ENCODE measurements at places on chromosomes 2 and 18. TPM values are rescaled to one million over a fixed set of nuclear protein-coding genes. Genes with fewer than 3 reads are reported as not detected.

Gene CNOT9
- 36.7 TPM for total RNA-seq

- H3K4me3 ChIP-seq = no peak overlapping the region
- H3K4me1 ChIP-seq = no peaks in the 10 kb centered on the region
- no peaks in the 10 kb centered on the region for H3K36me3 ChIP-seq
These were observed 112.0 kb downstream of the CYP26B1 start for GRCh38 chr2:72035518-72036172.

DNA sequence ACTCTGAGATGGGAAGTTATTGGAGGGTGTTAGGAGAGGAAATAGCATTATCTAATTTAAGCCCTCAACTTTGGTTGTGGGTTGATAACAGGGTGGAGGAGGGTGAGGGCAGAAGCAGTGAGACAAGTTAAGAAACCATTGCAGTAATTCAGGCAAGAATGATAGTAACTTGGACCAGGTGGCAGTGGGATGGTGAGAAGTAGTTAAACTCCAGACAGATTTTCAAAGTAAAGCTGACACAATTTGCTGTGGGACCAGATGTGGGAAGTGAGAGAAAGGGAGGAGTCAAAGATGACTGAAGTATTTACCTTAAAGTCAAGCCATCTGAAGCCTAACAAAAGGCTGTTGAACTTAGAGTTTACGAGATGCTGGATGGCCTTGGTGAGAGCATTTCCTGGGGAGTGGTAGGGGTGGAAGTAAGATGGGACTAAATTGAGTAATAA is 163.2 kb upstream of the KLF7 start:
- H3K36me3 ChIP-seq = no peaks in the 10 kb centered on the region
- no peak overlapping the region for H3K27ac ChIP-seq
- no peak overlapping the region for H3K4me3 ChIP-seq
- H3K4me1 ChIP-seq = no peaks in the 10 kb centered on the region

GRCh38 chr18:61199171-61199848 is 133.9 kb upstream of the CDH20 start:
- no peak overlapping the region for H3K27ac ChIP-seq
- H3K36me3 ChIP-seq = no peaks in the 10 kb centered on the region
- H3K27me3 ChIP-seq = no peaks in the 10 kb centered on the region
- no peaks in the 10 kb centered on the region for H3K4me1 ChIP-seq

Gene HMSD
- total RNA-seq = not detected

DNA sequence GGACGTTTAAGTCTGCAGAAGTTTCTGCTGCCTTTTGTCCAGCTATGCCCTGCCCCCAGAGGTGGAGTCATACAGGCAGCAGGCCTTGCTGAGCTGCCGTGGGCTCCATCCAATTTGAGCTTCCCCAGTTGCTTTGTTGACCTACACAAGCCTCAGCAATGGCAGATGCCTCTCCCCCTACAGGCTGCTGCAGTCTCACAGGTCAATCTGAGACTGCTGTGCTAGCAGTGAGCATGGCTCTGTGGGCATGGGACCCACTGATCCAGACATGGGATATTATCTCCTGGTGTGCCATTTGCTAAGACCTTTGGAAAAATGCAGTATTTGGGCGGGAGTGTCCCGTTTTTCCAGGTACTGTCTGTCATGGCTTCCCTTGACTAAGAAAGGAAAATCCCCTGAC is 726.0 kb downstream of the ERBB4 start:
- no peak overlapping the region for H3K27ac ChIP-seq
- no peak for DNase-seq
- no peaks in the 10 kb centered on the region for H3K27me3 ChIP-seq
- no peaks in the 10 kb centered on the region for H3K4me1 ChIP-seq

DNA sequence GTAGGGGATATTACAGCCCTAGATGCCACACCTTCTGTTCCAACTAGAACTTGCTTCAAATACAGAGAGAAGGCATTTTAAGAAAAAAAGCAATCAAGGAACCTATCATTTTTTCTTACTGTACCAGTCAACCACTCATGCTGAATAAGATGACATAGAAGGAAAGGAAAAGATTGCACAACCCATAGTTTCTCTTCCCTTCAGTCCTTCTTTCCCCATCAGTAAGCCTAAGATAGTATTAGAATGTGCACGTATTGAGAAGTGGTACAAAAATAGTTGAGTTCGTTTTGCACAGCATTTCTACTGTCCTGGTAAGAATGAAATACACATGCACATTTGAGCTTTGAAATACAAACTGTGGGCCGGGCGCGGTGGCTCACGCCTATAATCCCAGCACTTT is 27.0 kb upstream of the HK2 start:
- no peaks in the 10 kb centered on the region for H3K36me3 ChIP-seq
- no peaks in the 10 kb centered on the region for H3K27me3 ChIP-seq
- H3K27ac ChIP-seq = no peak overlapping the region
- DNase-seq = no peak
- no peak overlapping the region for H3K4me3 ChIP-seq

Gene RGPD4
- total RNA-seq = not detected

GRCh38 chr2:26136451-26136850 is 36.4 kb upstream of the GAREM2 start:
- H3K27ac ChIP-seq = no peak overlapping the region
- DNase-seq = no peak
- no peak overlapping the region for H3K4me3 ChIP-seq
- H3K4me1 ChIP-seq = peaks cover 6% of the 10 kb centered on the region

DNA sequence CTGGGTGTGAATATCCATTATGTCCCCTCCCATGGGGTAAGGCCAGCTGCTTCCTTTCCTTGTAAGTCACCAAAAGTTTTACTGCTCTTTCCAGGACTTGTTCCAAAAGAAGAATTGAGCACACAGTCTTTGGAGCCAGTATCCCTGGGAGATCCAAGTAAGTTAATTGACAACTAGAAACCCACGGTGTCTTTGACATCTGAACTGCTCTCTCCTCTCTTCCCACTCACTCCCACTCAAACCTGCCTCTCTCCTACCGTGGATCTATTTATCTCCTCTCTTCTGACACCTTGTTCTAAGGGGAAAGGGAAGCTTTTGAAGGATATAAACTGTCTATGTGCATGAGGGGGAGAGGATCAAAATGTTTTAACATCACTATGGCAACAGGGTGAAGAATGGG is 86.7 kb downstream of the VIT start:
- H3K36me3 ChIP-seq = no peaks in the 10 kb centered on the region
- no peak overlapping the region for H3K4me3 ChIP-seq
- H3K27ac ChIP-seq = no peak overlapping the region
- no peaks in the 10 kb centered on the region for H3K27me3 ChIP-seq
- DNase-seq = no peak

Gene MORN2
- 12.9 TPM for total RNA-seq

Gene PLEKHH2
- total RNA-seq = 14.9 TPM

GRCh38 chr2:55049043-55049820 is 1.0 kb downstream of the RTN4 start:
- H3K4me1 ChIP-seq = peaks cover 36% of the 10 kb centered on the region
- peak overlapping the region; percentile 97 for H3K27ac ChIP-seq
- DNase-seq = peak; percentile 92

Gene SELENOI
- 18.8 TPM for total RNA-seq

GRCh38 chr2:1436369-1436768 is 23.1 kb downstream of the TPO start:
- no peak overlapping the region for H3K4me3 ChIP-seq
- H3K4me1 ChIP-seq = no peaks in the 10 kb centered on the region
- no peaks in the 10 kb centered on the region for H3K27me3 ChIP-seq
- H3K36me3 ChIP-seq = no peaks in the 10 kb centered on the region
- no peak overlapping the region for H3K27ac ChIP-seq

DNA sequence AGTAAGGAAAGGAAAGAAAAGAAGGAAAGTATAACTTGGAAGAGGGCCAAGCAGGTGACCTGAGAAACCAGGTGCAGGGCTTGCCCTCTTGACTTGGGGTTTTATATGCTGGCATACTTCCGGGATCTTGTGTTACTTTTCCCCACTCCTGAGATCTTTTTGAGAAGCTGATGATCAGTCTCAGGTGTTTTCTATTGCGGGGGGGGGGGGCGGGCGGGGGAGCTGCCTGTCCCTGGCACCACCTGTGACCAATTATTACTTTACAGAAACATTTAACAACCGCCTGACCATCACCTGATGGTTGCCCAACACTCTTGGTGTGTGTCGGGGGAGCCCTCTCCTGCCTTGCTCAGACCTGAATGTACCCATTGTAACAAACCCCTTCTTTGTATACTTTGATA is 6.9 kb upstream of the CASP10 start:
- no peaks in the 10 kb centered on the region for H3K36me3 ChIP-seq
- no peaks in the 10 kb centered on the region for H3K27me3 ChIP-seq
- peak overlapping the region; percentile 38 for H3K27ac ChIP-seq
- no peak overlapping the region for H3K4me3 ChIP-seq
- H3K4me1 ChIP-seq = peaks cover 22% of the 10 kb centered on the region

- H3K27ac ChIP-seq = no peak overlapping the region
- H3K4me3 ChIP-seq = no peak overlapping the region
These were observed 52.3 kb upstream of the ST8SIA5 start for GRCh38 chr18:46809145-46809544.

- no peak overlapping the region for H3K4me3 ChIP-seq
- H3K27ac ChIP-seq = no peak overlapping the region
- no peaks in the 10 kb centered on the region for H3K36me3 ChIP-seq
- peak; percentile 13 for DNase-seq
These were observed 19.3 kb downstream of the CXCR2 start for GRCh38 chr2:218145124-218145523.

Gene CNNM3
- 14.2 TPM for total RNA-seq

Gene UGT1A1
- total RNA-seq = 7.9 TPM

Gene CCL20
- total RNA-seq = not detected

GRCh38 chr2:36729067-36729466 is 32.6 kb downstream of the VIT start:
- no peak overlapping the region for H3K4me3 ChIP-seq
- no peaks in the 10 kb centered on the region for H3K36me3 ChIP-seq
- no peaks in the 10 kb centered on the region for H3K4me1 ChIP-seq
- H3K27ac ChIP-seq = no peak overlapping the region
- DNase-seq = no peak

DNA sequence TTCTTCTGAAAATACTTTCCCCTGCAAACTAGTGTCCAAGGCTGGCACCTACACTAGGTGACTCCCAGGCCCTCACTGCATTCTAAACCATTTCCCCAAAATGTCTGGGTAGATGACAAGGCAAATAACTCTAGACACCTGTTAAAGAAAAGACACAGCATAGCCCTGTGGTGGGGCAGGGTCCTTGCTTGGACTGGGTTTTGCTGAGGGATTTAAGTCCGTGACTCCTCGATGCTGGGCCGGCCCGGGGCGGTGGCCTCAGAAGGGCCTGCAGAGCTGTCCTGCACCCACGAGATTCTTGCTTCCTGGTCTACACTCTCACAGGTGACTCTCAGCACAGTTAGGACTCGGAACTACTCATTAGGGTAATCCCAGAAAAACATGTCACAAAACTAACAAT is 55.2 kb downstream of the MBP start:
- no peaks in the 10 kb centered on the region for H3K36me3 ChIP-seq
- H3K27me3 ChIP-seq = no peaks in the 10 kb centered on the region
- no peak overlapping the region for H3K4me3 ChIP-seq
- DNase-seq = no peak

- H3K4me3 ChIP-seq = no peak overlapping the region
- peaks cover 8% of the 10 kb centered on the region for H3K27me3 ChIP-seq
- H3K27ac ChIP-seq = no peak overlapping the region
- H3K36me3 ChIP-seq = no peaks in the 10 kb centered on the region
- H3K4me1 ChIP-seq = no peaks in the 10 kb centered on the region
These were observed 40.4 kb upstream of the MAL start for GRCh38 chr2:94984964-94985575.

DNA sequence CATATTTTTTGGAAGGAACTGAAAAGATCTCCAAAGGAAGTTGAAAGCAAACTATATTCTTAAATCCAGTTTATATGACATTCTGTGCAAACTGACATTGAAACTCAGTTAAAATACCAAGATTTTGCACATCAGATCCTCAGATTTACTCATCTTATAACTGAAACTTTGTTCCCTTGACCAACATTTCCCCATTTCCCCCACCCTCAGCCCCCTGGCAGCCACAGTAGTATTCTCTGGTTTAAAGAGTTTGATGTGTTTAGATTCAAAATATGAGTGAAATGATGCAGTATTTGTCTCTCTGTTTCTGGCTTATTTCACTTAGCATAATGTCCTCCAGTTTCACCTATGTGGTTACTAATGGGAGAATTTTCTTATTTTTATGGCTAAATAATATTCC is 99.2 kb upstream of the ITGA4 start:
- H3K27ac ChIP-seq = no peak overlapping the region
- no peak overlapping the region for H3K4me3 ChIP-seq
- no peaks in the 10 kb centered on the region for H3K27me3 ChIP-seq
- H3K4me1 ChIP-seq = no peaks in the 10 kb centered on the region
- H3K36me3 ChIP-seq = no peaks in the 10 kb centered on the region

DNA sequence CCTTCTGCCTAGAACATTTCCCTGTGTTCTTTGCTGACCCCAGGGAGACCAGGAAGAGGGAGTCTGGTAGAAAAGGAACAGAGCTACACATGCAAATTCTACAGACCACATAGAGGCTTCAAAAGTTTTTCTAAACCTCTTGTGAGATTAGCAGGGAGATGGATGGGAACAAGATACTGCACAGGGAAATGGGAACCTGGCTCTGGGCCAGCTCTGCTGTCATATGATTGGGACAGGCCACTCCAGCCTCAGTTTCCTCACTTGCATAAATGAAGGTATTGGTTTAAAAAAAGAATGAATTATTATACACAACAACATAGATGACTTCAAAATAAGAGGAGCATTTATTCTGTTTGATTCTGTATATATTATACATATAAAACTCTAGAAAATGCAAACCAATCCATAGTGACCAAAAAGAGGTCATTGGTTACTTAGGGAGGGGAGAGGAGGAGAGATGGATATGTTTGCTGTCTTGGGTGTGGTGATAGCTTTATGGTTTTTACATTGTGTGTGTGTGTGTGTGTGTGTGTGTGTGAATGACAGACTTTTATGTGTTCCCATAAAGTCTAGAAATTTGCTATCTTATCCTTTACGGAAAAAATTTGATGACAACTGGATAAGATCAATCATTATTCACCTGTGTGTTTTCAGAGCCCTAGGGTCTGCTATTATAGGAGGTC is 115.5 kb downstream of the MGAT5 start:
- no peaks in the 10 kb centered on the region for H3K36me3 ChIP-seq
- no peaks in the 10 kb centered on the region for H3K27me3 ChIP-seq
- no peak overlapping the region for H3K4me3 ChIP-seq
- H3K4me1 ChIP-seq = peaks cover 23% of the 10 kb centered on the region
- no peak overlapping the region for H3K27ac ChIP-seq
- DNase-seq = no peak

DNA sequence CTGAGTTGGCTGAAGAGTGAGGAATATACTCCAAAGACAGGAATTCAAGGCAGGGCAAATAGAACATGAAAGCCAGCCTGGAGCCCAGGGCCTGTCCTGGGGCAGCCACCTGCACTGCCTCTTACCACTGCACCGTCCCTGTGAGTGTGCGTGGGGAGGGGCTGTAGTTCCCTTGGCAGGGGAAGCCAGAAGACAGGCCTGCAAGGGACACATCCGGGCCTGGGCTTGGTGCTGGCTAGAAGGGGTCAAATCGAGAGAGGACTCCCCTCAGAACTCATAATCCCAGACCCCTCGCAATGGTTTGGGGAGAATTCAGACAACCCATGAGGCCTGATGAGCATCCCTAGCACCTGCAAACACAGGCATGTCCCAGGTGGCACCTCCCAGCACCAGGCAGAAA is 87.0 kb downstream of the HDAC4 start:
- no peaks in the 10 kb centered on the region for H3K27me3 ChIP-seq
- peak overlapping the region; percentile 87 for H3K27ac ChIP-seq
- DNase-seq = no peak
- H3K4me3 ChIP-seq = no peak overlapping the region
- H3K36me3 ChIP-seq = no peaks in the 10 kb centered on the region
- H3K4me1 ChIP-seq = peaks cover 36% of the 10 kb centered on the region

- H3K36me3 ChIP-seq = no peaks in the 10 kb centered on the region
- H3K4me3 ChIP-seq = no peak overlapping the region
- peaks cover 9% of the 10 kb centered on the region for H3K4me1 ChIP-seq
- DNase-seq = no peak
- H3K27me3 ChIP-seq = no peaks in the 10 kb centered on the region
These were observed 21.3 kb downstream of the PRKAG3 start for GRCh38 chr2:218810256-218810655.

All from transverse colon (tissue), 4 donors.